ENCODE measurements at places on chromosomes 2 and 18.

- ATAC-seq: no peak
Observed at GRCh38 chr18:29712785-29713184, 1329.8 kb downstream of the DSC3 start.

DNA sequence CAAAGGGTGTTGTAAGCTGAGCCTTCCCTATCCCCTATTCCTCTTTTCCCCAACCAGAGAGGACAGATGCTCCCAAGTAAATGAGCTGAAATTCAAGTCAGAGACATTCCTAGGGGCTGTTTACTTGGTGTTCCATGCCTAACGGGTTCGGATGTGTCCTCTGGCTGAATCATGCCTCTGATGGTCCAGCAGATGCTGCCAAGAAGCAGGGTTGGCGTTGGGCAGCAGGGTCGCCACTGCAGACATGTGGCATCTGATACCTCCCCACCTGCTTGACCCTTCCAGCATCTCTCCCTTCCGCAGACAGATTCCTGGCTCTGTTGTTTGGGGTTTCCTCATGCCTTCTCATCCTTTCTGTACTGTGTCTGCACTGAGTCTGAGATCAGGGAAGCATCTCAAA lies 108.3 kb downstream of the HNRNPLL start:
- no peak for ATAC-seq

GRCh38 chr18:34025191-34025801 lies 199.4 kb downstream of the NOL4 start:
- ATAC-seq: no peak

DNA sequence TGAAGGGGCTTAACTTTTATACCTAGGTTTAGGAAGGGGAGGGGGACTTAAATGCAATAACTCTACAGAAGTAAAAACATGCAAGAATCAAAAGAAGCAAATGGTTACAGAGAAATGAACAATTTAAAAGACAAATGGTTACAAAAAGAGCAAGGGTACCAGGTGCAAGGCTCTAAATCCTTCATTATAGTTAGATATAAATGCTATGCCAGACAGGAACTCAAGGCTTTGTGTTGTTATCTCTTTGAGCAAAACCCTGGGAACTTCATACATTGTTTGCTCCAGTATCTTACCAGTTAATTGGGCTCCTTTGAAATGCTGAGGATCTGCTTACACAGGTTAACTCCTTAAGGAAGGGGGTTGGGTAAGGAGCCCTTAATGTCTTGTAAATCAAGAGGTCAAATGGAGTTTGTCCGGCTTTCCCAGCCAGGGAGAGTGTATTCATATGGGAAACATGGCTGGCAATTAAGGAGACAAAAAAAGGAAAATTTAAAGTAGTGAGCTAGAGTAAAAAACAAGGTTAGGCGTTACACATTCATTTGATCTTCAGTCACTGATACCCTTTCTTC lies 347.5 kb downstream of the CELF4 start:
- ATAC-seq: no peak

- no peak for ATAC-seq
Observed at GRCh38 chr2:222774941-222775340, 85.9 kb upstream of the ACSL3 start.

GRCh38 chr2:158990397-158991214 lies 22.2 kb downstream of the TANC1 start:
- no peak for ATAC-seq

DNA sequence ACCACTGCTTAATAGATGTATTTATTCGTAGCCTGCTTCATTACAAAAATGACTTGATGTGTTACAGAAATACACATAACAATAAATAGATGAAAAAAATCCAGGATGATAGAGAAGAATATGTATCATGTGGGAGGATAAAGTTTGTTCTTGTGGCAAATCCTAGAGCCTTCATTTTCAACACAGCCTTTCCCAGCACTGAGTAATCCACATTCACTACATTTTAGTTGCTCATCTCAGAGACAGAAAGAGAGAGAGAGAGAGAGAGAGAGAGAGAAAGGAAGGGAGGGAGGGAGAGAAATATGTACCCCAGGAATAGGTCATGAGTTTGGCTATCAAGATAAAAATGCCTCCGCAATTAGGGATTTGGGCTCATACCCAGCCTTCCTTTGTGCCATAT lies 144.3 kb downstream of the RBMS1 start:
- ATAC-seq: no peak

- ATAC-seq: no peak
Observed at GRCh38 chr2:61335187-61335586, 135.7 kb downstream of the USP34 start.

GRCh38 chr2:10646153-10646552 lies 43.6 kb downstream of the NOL10 start:
- no peak for ATAC-seq

- no peak for ATAC-seq
Observed at GRCh38 chr2:101200676-101201075, 49.5 kb upstream of the TBC1D8 start.

DNA sequence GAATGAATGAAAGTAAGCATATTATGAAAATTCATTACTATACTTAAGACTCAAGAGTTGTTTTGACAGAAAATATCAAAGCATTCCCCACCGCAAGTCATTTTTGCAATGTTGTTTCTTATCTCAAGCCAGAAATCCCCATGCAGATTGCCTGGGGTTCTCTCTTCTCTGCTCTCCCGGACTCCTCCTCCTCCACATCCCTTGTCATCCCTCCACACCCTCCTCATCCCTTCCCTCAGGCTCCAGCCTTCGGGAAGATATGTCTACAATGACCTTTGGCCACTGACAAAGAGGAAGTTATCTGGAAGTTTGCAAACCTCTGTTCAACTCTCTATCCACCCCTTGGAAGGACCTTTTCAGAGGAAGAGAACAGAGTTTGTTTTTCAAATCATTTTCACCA lies 11.9 kb downstream of the TFCP2L1 start:
- ATAC-seq: no peak

DNA sequence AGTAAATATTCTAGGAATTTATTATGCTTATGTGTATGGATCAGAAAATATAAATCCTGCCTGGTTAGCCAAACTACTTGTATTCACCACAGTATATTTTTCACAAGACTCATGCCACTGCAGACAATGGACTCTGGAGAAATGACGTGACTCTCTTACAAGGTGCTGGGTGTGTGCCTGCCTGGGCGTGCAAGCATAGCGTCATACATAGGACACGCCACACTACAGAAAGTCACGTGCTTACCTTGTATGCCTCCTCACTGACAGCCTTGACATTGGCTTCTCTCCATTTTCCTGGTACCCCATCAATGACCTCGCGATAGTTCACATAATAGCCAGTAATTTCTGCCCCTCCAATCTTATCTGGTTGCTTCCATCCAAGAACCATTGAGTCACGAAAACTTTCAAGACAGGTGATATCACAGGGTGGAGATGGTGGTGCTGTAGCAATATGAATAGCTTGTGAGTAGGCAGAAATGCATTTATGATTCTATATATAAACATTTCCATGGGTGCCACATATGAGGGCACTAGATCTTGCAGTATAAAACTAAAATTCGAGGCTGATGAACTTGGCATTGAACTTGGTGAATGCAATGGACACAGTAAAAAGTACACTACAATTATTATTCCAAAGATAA lies 93.2 kb downstream of the MYOM1 start:
- ATAC-seq: no peak

- no peak for ATAC-seq
Observed at GRCh38 chr18:40133253-40133652, 1821.8 kb upstream of the PIK3C3 start.

- no peak for ATAC-seq
Observed at GRCh38 chr2:162086904-162087303, 12.9 kb upstream of the DPP4 start.

GRCh38 chr2:57892920-57893319 lies 153.7 kb upstream of the VRK2 start:
- ATAC-seq: peak; percentile 93

DNA sequence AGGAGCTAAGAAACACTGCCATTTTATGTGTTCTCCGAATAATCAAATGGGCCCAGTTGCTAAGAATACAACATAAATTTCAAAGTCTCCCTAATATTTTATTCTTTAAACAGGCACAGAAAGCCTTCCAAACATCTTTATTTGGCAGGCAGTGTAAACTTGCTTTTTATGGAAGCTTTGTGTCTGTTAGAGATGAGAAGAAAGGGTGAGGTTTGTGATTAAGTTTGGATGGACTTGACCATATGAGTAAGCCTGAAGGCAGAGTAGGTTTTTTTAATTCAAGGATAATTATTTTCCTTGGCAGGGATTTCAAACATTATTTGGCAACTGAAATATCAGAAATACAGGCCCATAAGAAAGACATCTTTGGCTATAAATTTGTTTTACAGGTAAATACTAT lies 62.9 kb downstream of the COX7A2L start:
- no peak for ATAC-seq

DNA sequence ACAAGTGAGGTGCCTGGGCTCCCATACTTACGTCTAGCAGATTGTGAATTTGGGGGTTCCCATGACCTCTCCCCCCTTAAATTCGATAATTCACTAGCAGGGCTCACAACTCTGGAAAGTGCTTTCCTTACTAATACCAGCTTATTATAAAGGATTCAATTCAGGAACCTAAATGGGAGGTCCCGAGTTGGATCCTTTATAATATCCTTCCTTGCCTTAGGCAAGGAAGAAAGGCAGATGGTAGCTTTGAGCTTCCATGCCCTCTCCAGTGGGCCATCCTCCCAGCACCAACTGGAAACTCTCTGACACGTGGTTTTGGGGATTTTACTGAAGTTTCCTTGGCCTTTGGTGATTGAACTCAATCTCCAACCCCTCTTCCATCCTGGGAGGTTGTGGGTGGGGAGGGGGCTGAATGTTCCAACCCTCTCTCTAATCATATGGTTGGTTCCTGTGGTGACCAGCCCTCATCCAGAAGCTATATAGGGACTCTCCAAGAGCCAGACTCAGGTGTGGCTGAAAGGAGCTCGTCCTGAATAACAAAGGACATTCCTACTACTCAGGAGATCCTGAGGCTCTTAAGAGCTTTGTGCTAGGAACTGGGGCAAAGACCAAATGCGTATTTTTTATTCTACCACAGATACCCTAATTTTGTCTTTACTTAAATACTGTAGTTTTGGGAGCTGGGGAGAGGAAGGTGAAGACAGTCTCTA lies 62.2 kb downstream of the HAUS1 start:
- no peak for ATAC-seq

GRCh38 chr2:61943251-61943650 lies 37.8 kb downstream of the COMMD1 start:
- no peak for ATAC-seq

DNA sequence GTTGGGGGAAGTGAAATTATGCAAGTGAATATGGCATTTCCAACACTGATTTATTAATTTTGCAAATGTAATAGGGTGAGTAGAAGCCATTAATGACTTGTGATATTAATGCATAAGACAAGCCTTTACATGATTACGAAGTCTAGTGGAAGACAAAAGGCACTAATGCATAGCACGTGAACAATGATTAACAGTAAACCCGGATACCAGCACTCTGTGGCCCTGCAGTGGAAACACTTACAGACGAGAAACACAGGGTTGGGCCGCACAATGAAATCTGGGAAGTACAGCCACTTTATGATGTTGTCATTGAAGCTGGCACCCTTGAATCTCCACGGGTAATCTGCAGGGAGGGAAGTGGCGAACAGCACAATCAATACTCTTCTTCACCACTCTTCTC lies 233.4 kb downstream of the NAPG start:
- no peak for ATAC-seq

Data from stimulated activated memory B cell treated with anti-CD40 and anti-IgM and Interleukin-4, amounts not matched to agents 10 μg/mL and 1 μg/mL and 100 μg/mL, for 72 hours (primary cell).